ENCODE measurements at places on chromosomes 6 and 20.

- no peak for DNase-seq
Measured at GRCh38 chr6:135185483-135185882, 4.4 kb downstream of the MYB start.

DNA sequence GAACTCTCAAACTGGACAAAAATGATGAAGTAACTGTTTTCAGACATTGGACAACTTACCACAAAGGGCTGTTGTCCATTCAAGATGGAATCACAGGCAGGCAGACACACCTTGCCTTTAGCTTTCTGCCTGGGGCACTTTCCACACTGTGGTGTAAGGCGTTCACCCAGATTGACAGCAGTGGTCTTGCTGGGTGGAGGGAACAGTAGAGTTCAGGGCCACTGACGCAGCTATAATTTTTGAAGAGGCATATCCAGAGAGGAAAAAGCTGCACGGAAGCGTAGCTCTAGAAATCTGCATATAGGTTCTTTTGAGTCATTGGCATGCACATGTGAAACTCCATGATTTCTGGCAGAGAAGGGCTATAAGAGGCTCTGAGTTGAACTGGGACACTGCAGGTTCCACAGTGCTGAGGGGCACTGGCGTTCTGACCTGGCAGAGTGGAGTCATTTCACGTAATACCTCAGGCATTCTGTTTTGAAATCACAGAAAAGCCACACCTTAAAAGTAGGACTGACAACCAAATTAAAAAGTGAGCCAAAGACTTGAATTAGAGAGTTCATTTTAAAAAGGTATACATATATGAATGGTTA, 105.0 kb upstream of the EDN1 start:
- no peak for DNase-seq

- no peak for DNase-seq
Measured at GRCh38 chr20:57618091-57618763, 2.0 kb downstream of the ZBP1 start.

DNA sequence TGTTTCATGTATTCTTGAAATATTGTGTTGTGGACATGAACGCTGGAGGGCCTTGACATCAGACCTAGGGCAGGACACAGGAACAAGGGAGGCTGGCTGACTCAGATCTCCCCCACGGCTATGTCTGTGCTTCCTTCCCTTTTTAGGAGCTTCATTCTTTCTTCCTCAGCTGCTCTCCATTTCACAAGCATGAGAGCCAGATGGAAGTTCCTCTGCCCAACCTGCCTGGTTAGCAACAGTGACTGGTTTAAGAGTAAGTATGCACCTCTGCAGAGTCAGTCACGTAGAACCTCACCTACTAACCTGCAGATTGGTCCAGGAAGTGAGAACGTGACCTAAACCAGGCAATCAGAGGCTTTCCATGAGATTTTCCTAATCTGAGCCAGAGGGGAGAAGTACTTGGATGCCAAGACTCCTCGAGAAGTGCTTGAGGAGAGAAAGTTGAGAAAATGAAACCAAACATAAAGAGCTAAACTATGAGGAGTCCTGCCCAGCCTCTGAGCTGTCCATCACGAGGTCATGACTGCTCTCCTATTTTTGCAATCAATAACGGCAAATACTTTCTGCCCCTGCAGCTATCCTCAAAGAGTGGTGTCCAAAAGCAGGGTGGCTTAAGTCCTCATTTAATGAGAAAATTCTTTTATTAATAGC, 465.2 kb upstream of the CITED2 start:
- DNase-seq, result no peak

- no peak for DNase-seq
Measured at GRCh38 chr6:164243949-164244348, 829.4 kb downstream of the QKI start.

DNA sequence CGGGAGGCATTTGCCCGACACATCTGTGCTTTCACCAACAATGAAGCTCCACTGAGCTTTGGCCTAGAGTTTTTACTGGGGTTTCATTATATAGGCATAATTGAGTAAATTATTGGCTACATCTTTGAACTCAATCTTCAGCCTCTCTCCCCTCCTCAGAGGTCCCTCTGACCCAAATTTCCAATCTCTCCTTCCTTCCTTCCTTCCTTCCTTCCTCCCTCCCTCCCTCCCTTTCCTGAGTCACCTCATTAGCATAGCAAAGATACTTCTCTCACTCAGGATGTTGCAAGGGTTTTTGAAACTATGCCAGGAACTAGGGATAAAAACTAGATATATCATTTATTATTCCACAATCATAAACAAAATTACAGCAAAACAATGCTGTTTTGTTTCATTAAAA, 238.2 kb upstream of the PRND start:
- DNase-seq, result no peak

DNA sequence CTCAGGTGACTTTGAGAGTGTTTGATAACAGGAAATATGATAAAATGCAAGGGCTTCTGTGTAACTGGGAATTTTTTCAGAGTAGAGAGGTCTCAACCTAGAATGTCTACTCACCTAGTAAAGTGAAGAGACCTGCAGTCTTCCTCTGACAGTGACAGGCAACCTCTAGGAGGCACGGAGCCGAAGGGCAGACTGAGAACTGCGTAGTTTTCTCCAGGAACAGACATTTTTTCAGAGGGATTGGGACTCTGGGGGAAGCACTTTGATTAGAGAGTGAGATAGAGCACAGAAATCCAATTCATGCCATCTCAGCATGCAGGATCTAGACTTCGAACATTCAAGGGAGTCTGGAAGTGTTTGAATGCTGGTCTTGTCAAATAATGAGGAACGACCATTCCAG, 213.3 kb downstream of the AKAP7 start:
- DNase-seq, result no peak

- no peak for DNase-seq
Measured at GRCh38 chr20:20849161-20849560, 136.7 kb upstream of the RALGAPA2 start.

GRCh38 chr20:33521461-33521860, 31.6 kb downstream of the CBFA2T2 start:
- no peak for DNase-seq

- DNase-seq, result no peak
Measured at GRCh38 chr6:161919691-161920090, 645.8 kb upstream of the AGPAT4 start.

GRCh38 chr6:134060491-134061106, 8.2 kb upstream of the SLC2A12 start:
- no peak for DNase-seq
